ENCODE measurements at places on chromosomes 5 and 9.

GRCh38 chr9:92696619-92697018 is 26.7 kb upstream of the IPPK start:
- DNase-seq: no peak

DNA sequence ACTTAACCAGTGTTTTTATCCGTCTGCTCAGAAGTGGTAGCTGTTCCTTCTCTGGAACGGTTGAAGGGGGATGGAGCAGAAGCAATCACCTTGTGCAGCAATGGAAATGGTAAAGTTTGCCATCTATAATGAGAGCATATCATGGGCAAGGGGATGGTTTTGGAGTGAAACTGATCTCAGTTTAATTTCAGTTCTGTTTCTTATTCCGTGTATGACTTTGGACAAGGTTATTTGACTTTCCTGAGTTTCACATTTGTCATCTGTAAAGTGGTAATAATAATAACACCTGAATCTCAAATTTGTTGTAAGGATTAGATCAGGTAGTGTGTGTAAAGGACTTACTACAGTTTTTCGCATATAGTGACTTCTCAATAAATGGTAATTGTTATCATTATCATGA is 106.1 kb downstream of the PCSK1 start:
- DNase-seq: no peak

- no peak for DNase-seq
These were observed 94.6 kb upstream of the EGFLAM start for GRCh38 chr5:38163636-38164237.

- no peak for DNase-seq
These were observed 33.8 kb downstream of the ERP44 start for GRCh38 chr9:100064872-100065581.

DNA sequence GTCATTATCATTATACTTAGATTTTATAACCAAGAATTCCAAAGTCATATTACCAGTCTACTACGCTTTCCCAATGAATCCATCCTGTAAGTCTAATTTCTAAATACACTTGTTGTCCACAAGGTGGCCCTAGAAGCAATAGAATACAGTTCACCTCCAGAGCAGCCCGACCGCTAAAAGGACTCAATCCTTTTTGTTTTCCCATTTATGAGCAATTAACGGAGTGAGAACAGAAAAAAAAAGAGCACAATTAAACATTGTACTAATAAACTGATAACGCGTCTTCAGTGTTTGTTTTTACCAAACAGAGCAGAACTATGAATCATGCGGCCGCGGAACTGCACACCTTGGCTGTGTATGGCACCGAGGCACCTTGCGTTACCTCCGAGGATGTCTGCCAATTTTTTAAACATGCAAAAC is 160.7 kb upstream of the DAPK1 start:
- peak; percentile 29 for DNase-seq

Measured in CD4-positive, alpha-beta T cell treated with Interleukin-10 for 1 hour (primary cell).